Activated CD4-positive, alpha-beta T cell treated with anti-CD3 and anti-CD28 coated beads for 36 hours (primary cell): ENCODE measurements at places on chromosomes 4 and X.
A peak's percentile ranks its signal among the peaks of the same experiment; 100 is the strongest.

DNA sequence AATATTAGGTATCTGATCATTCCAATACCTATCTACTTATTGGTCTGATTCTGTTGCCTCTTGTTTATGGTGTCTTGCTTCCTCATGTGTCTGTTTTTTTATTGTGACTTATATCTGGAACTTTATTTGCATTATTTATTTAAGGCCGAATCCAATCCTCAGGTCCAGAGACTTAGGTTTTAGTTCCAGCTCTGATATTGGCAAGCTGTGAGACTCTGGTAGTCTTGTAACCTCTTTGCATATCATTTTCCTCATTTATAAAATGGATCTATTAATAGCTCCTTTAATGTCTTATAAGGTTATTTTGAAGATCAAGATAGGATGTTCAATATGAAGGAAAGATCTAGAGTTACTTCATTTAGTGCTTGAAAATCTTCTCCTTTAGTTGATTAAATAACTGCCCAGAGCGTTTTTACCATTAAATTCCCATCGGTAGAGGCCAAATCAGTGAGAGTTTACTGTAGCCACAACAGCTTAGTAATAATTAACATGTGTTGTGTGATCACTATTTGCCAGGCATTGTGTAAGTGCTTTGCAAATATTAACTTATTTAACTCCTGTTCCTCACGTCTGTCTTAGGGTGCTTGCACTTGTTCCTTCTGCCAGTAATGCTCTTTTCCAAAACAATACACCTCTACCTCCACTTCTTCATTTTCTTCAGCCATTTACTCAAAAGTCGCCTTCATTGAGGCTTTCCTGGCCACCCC is 82.2 kb downstream of the CC2D2A start:
- no peak for DNase-seq

- DNase-seq = no peak
Observed at GRCh38 chrX:56615282-56615681, 51.9 kb downstream of the UBQLN2 start.

DNA sequence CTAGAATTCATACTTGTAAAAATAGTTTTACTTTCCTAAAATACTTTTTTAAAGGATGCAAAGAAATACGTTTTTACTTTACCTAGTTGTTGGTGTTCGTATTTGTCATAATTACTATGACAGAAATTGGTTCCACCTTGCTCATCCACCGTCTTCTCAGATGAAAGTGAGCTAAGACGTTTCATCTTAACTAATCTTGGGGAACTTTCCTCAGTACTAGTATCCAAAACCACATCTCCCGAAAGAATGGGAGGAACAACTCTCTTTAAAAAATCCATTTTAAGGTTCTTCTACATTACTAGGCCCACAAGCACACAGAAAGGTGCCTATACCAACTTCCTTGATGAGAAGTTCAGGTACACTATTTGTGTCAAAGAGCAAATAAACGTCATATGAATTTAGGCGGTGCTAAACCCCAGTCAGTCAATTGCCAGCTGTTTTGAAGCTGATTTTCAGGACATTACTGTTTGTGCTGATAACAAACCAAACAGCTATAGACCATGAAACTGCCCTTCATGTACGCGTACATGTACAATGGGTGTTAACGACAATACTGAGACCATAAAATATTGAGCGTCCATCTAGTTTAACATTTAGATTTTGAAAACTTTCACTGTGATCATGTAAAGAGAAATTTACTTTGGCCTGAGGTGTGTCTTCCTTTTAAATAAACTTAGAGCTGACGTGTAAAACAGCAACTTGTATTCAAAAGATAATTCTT is 99.1 kb downstream of the FRYL start:
- DNase-seq = no peak

DNA sequence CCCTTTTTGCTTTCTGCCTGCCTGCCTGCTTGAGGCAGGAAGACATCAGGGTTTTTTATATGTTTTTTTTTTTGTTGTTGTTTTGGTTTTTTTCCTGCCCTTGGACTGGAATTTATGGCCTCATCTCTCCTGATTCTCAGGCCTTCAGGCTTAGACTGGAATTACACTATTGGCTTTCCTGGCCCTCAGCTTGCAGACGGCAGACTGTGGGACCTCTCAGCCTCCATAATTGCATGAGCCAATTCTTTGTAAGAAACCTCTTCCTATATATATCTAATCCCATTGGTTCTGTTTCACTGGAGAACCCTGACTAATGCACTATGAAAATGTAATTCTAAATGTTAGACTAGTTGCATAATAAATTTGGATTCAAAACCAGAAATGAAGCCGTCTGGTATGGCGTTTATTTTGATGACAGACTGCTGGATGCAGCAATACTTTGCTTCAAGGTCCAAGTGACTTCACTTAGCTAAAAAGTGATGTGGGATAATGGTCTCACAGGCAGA is 59.0 kb downstream of the SEL1L3 start:
- no peak for DNase-seq

GRCh38 chr4:8762951-8763735 is 108.5 kb downstream of the HMX1 start:
- no peak for DNase-seq

DNA sequence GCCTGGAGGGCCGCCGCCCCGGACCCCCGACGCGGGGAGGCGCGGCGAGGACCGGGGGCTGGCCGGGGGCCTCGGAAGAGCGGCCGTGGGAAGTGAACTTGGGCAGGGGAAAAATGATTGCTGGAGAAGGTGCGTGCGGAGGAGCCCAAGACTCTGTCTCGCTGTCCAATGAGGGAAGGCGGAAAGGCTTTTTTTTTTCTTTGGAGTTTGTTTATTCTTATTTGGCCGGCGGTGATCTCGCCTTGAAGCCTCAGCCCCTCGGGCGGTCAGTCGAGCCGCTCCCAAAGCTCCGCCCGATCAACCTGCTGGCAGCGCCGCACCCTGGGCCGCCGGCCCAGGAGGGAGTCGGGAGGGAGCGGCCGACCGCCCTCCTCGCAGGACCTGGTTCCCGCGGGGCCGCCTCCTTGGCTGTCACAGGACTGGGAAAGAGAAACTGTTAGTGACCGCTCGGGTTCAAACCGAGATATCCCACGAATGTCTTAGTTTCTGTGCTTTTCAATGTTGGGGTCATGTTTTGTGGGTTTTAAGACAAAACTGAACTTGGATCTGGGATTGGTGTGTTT is 2.5 kb downstream of the CPEB2 start:
- peak; percentile 71 for DNase-seq

GRCh38 chr4:147866532-147867271 is 134.8 kb downstream of the ARHGAP10 start:
- peak; percentile 96 for DNase-seq
